Natural killer cell (primary cell): ENCODE measurements at places on chromosomes 2 and 18. TPM values are rescaled to one million over a fixed set of nuclear protein-coding genes. Genes with fewer than 3 reads are reported as not detected.

GRCh38 chr2:68158134-68158447 is 403 bp downstream of the PNO1 start:
- no peak for DNase-seq
- H3K36me3 ChIP-seq = peaks cover 27% of the 10 kb centered on the region
- H3K4me3 ChIP-seq = peak overlapping the region; percentile 96
- H3K27ac ChIP-seq = peak overlapping the region; percentile 97
- peaks cover 8% of the 10 kb centered on the region for H3K4me1 ChIP-seq

GRCh38 chr2:118823633-118824032 is 23.8 kb downstream of the EN1 start:
- H3K4me1 ChIP-seq = no peaks in the 10 kb centered on the region
- H3K36me3 ChIP-seq = no peaks in the 10 kb centered on the region
- H3K27ac ChIP-seq = no peak overlapping the region

- peaks cover 4% of the 10 kb centered on the region for H3K4me1 ChIP-seq
- no peak overlapping the region for H3K4me3 ChIP-seq
- H3K27me3 ChIP-seq = no peaks in the 10 kb centered on the region
These were observed 43.1 kb upstream of the TGFA start for GRCh38 chr2:70596739-70597138.

DNA sequence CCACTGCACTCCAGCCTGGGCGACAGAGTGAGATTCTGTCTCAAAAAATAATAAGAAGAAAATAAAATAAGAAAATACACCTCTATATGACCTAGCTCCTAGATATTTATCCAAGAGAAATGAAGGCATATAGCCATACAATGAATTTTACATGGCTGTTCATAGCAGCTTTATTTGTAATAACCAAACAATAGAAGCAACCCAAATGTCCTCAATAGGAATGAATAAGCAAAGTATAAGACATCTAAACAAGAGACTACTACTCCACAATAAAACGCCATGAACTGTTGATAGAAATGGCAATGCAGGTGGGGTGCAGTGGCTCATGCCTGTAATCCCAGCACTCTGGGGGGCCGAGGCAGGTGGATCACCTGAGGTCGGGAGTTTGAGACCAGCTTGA is 31.2 kb upstream of the MYCN start:
- H3K4me3 ChIP-seq = no peak overlapping the region
- H3K4me1 ChIP-seq = no peaks in the 10 kb centered on the region
- no peak overlapping the region for H3K27ac ChIP-seq
- H3K27me3 ChIP-seq = no peaks in the 10 kb centered on the region

GRCh38 chr18:58522132-58522531 is 106.8 kb downstream of the ALPK2 start:
- no peak overlapping the region for H3K4me3 ChIP-seq
- no peaks in the 10 kb centered on the region for H3K27me3 ChIP-seq
- DNase-seq = no peak
- H3K36me3 ChIP-seq = no peaks in the 10 kb centered on the region
- H3K4me1 ChIP-seq = no peaks in the 10 kb centered on the region

DNA sequence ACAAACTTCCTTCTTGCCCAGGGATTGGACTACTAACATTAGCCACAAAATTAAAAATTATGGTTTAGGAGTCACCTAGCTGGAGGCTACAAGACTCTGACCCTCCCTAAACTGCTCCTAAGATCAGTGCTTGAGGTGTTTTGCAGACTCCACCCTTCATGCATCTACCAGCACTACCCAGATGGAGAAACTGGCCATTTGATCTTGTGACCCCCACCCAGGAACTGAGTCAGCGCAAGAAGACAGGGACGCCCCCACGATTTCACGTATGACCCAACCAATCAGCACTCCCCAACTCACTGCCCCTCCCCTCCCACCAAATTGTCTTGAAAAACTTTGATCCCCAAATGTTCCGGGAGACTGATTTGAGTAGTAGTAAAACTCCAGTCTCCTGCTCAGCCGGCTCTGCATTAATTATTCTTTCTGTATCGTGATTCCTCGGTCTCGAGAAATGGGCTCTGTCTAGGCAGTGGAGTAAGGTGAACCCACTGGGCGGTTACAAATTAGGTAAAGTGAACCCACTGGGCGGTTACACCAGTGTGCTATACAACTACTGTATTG is 40.1 kb upstream of the CCDC88A start:
- H3K4me1 ChIP-seq = no peaks in the 10 kb centered on the region
- H3K27me3 ChIP-seq = no peaks in the 10 kb centered on the region
- no peak for DNase-seq
- no peak overlapping the region for H3K27ac ChIP-seq
- H3K4me3 ChIP-seq = no peak overlapping the region

DNA sequence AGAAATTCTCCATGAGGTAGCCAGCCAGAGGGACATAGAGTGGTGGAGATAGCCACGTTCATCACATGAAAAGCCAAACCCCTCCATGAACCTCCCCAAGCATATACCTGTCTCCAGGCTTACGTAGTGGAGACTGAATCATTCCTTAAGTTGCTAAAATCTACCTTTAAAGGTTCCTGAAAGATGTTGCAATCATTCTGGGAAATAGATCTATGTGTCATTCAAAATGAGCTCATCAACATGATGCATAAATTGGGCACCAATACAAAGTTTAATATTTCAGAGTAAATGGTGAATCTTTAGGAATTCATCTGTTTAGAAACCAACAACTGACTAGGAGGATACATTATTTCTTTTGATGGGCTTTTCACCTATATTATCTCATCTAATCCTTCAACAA is 362.6 kb upstream of the ID2 start:
- H3K4me3 ChIP-seq = no peak overlapping the region
- H3K27me3 ChIP-seq = no peaks in the 10 kb centered on the region
- peak overlapping the region; percentile 45 for H3K27ac ChIP-seq
- H3K4me1 ChIP-seq = peaks cover 55% of the 10 kb centered on the region
- no peaks in the 10 kb centered on the region for H3K36me3 ChIP-seq

DNA sequence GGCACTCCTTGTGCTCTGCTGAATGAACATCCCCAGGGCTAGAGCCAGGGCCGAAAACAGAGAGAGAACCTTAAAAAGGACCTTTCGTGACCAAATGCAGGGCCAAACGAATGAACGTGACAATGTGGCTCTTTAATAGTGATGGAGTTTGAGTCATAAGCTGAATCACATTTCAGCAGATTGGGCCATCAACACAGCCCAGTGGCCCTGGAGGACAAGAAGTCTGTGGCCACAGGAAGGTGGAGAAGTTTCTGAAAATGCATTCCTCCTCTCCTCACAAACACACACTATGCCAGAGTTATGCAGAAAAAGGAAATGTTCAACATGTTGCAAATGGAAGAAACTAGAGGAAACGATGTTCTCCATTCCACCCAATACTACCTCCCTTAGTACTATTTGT is 415.8 kb downstream of the HRH4 start:
- H3K36me3 ChIP-seq = no peaks in the 10 kb centered on the region
- no peaks in the 10 kb centered on the region for H3K4me1 ChIP-seq
- no peak overlapping the region for H3K27ac ChIP-seq
- H3K27me3 ChIP-seq = no peaks in the 10 kb centered on the region
- H3K4me3 ChIP-seq = no peak overlapping the region
- DNase-seq = no peak

GRCh38 chr2:235506291-235506996 is 12.6 kb downstream of the AGAP1 start:
- H3K4me3 ChIP-seq = no peak overlapping the region
- no peaks in the 10 kb centered on the region for H3K36me3 ChIP-seq
- DNase-seq = no peak
- no peaks in the 10 kb centered on the region for H3K4me1 ChIP-seq
- H3K27ac ChIP-seq = no peak overlapping the region
- peaks cover 6% of the 10 kb centered on the region for H3K27me3 ChIP-seq

DNA sequence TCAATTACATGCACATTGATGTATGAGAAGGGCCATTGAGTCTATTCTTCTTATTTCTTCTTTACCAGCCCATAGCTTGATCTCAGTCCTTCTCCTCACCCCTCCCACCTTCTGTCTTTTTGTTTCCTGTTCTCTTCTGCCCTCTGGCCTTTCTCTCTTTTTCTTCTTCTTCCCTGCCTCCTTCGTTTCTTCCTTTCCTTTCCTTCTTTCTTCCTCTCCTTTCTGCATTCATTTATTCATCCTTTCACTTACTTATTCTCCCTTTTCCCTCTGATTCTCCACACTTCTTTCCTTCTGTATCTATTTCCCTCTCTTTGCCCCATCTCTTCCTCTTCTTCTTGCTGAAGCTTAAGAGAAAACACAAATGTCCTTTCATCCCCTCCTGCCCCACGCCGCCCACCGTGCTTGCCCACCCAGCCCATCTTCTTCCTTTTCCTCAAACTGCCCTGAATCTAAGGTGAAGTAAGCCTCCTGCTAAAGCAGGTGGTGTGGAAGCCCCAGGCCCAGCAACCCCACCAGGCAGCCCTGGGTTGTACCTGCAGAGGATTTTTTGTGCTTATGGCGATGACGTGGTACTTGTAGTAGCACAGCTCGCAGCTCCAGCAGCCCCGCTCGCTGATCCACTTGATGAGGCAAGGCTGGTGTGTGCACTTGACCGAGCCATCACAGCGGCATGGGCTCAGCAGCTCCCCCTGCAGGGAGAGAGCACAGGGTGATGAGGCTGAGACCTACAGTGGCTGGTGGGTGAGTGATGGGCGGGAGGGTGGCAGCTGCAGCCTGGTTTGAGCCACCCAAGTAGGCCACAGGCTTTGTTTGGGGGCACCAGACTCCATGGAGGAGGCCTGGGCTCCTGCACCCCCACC is 89.0 kb downstream of the MARCHF4 start:
- H3K27me3 ChIP-seq = no peaks in the 10 kb centered on the region
- no peaks in the 10 kb centered on the region for H3K36me3 ChIP-seq
- H3K4me1 ChIP-seq = no peaks in the 10 kb centered on the region
- no peak overlapping the region for H3K4me3 ChIP-seq

GRCh38 chr18:77300579-77300978 is 50.9 kb downstream of the GALR1 start:
- no peaks in the 10 kb centered on the region for H3K36me3 ChIP-seq
- no peak for DNase-seq
- H3K4me3 ChIP-seq = no peak overlapping the region
- no peaks in the 10 kb centered on the region for H3K27me3 ChIP-seq
- no peaks in the 10 kb centered on the region for H3K4me1 ChIP-seq

- H3K27me3 ChIP-seq = peaks cover 9% of the 10 kb centered on the region
- DNase-seq = no peak
- H3K4me1 ChIP-seq = peaks cover 9% of the 10 kb centered on the region
- H3K27ac ChIP-seq = no peak overlapping the region
- no peaks in the 10 kb centered on the region for H3K36me3 ChIP-seq
- H3K4me3 ChIP-seq = peak overlapping the region; percentile 20
These were observed 117.3 kb upstream of the MSTN start for GRCh38 chr2:190179754-190180312.

DNA sequence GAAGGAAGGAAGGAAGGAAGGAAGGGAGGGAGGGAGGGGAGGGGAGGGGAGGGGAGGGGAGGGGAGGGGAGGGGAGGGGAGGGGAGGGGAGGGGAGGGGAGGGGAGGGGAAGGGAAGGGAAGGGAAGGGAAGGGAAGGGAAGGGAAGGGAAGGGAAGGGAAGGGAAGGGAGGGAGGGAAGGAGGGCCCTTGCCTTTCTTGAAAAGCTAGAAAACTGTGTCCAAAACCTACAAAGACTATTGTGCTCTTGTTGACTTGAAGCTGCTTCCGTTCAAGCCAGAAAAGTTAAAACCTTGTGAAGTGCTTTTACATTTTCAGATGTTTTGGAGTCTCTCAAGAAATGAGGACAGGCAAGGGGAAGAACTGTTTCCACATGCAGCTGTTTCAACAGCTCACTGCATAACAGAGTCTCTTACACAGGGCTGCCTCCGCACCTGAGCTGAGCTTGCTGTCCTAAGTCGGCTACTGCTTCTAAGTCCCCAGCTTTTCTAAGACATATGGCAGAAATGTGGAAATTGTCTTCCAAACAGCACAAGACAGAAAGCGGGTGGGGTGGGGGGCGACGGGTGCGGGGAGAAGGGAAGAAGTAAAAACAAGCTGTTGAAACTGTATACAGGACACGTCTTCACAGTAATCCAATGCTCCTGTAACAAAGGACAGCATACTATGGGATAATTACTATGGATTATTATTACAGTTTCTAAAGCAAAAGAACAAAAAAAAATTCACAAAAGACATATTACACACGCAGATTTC is 46.1 kb downstream of the BCL11A start:
- no peaks in the 10 kb centered on the region for H3K36me3 ChIP-seq
- no peaks in the 10 kb centered on the region for H3K27me3 ChIP-seq
- no peak overlapping the region for H3K4me3 ChIP-seq
- no peak overlapping the region for H3K27ac ChIP-seq
- H3K4me1 ChIP-seq = peaks cover 26% of the 10 kb centered on the region
- no peak for DNase-seq

- H3K4me3 ChIP-seq = no peak overlapping the region
- no peaks in the 10 kb centered on the region for H3K4me1 ChIP-seq
- H3K27me3 ChIP-seq = no peaks in the 10 kb centered on the region
These were observed 98.5 kb upstream of the UXS1 start for GRCh38 chr2:106292627-106293026.

GRCh38 chr2:96763511-96764252 is 3.0 kb downstream of the CNNM4 start:
- H3K36me3 ChIP-seq = no peaks in the 10 kb centered on the region
- H3K4me1 ChIP-seq = peaks cover 59% of the 10 kb centered on the region
- H3K4me3 ChIP-seq = peak overlapping the region; percentile 24

IL36G gene
- total RNA-seq = not detected

SH3RF3 gene
- 0.23 TPM for total RNA-seq

ITGAV gene
- total RNA-seq = 14.7 TPM

GLB1L gene
- 7.7 TPM for total RNA-seq

REG3G gene
- not detected for total RNA-seq
